ENCODE measurements at places on chromosomes 2 and 18. TPM values are rescaled to one million over a fixed set of nuclear protein-coding genes. Genes with fewer than 3 reads are reported as not detected.
A peak's percentile ranks its signal among the peaks of the same experiment; 100 is the strongest.

GRCh38 chr18:63238693-63239075 lies 80.9 kb downstream of the BCL2 start:
- no peak overlapping the region for H3K4me3 ChIP-seq
- H3K27ac ChIP-seq = peak overlapping the region; percentile 21
- H3K36me3 ChIP-seq = no peaks in the 10 kb centered on the region
- H3K4me1 ChIP-seq = peaks cover 7% of the 10 kb centered on the region
- H3K27me3 ChIP-seq = no peaks in the 10 kb centered on the region

GRCh38 chr2:97735161-97735561 lies 21.8 kb downstream of the ZAP70 start:
- no peak overlapping the region for H3K27ac ChIP-seq
- no peaks in the 10 kb centered on the region for H3K36me3 ChIP-seq
- no peak for DNase-seq

DNA sequence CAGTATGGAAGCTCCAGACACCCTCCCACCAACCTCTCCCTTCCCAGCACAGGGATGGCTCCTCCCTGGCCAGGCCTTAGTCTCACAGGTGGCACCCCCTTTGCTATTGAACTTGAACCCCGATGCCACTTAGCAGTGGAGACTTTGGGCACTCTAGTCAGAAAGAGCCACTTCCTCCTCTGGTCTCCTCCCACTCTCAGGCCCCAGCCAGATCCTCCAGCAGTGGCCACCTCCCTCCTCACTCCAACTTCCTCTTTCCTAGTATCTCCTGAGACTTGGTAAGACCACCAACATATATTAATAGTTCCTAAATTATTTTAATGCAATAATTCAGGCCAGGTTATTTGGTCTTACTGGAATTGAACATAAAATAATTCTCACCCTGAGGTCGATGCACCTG lies 437.2 kb upstream of the ID2 start:
- H3K36me3 ChIP-seq = no peaks in the 10 kb centered on the region
- no peak for DNase-seq
- H3K4me3 ChIP-seq = no peak overlapping the region
- no peak overlapping the region for H3K27ac ChIP-seq
- H3K4me1 ChIP-seq = no peaks in the 10 kb centered on the region

DNA sequence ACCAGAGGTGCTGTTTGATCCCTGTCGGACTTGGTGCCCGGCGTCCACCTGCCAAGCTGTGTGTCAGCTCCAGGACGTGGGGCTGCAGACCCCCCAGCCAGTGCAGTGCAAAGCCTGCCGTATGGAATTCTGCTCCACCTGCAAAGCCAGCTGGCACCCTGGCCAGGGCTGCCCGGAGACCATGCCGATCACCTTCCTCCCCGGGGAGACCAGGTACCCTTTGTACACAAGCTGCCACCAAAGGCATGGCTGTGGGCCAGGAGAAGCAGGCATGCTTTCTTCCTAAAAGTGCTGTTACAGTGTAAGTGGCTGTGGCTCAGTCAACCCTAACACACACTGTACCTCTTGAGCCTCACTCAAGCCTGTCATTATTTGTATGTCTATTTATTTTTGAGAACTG lies 103.3 kb downstream of the RNF144A start:
- DNase-seq = no peak
- no peaks in the 10 kb centered on the region for H3K27me3 ChIP-seq
- H3K36me3 ChIP-seq = no peaks in the 10 kb centered on the region
- no peak overlapping the region for H3K4me3 ChIP-seq
- no peaks in the 10 kb centered on the region for H3K4me1 ChIP-seq
- no peak overlapping the region for H3K27ac ChIP-seq

DNA sequence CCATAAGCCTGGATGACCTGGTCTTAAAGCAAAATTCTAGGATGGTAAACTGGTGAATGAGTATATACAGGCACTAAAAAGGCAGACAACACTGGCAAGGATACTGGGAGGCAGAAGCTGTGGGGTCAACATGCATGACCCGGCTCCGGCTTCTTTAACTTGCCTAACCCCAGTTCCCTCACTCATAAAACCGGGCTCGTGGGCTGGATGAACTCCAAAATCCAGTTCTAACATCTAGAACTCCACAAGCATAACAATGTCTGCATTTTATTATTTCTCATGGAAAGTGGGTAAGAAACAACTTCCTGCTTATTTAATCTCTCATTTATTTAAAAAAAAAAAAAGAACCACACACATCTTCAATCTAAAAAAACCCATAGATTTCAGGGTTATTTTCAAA lies 57.3 kb downstream of the FARSB start:
- H3K4me1 ChIP-seq = no peaks in the 10 kb centered on the region
- H3K27ac ChIP-seq = no peak overlapping the region
- H3K27me3 ChIP-seq = no peaks in the 10 kb centered on the region

DNA sequence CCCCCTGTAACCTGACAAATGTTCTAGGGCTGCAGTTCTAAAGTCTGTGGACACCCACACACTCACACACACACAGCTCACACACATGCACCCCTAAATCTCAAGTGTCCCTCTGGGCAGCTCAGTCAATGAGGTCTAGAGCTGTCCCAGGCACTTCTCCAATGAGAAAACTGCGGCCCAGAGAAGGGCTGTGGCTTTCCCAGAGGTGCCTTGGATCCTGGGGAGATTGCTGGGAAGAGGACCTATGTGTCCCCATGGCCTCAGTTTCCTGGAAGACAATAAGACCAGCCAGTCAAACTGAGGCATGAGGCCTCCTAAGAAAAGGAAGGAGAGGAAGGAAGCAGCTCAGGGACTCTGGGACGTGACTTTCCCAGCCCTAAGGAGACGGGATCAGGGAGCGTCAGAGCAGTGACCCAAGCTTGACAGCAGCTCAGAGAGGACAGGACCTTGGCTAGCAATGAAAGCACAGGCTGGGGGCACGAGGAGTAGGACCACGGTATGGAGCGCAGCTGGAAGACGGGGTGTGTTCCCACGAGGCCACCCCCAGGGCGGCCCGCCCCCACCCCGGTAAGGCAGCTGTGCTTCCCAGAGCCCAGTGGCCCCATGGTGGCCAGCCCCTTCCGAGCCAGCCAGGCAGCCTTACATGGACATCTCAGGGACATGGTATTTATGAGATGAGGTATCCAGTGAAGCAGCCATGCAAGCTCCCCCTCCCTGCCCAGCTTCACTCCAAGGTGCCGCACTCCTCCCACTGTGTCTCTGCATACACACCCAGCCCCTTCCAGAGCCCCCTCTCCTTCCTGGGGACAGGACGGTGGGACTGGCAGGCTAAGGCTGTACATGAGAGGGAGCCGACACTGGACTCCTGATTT lies 46.0 kb downstream of the TNS1 start:
- no peaks in the 10 kb centered on the region for H3K4me1 ChIP-seq
- no peak overlapping the region for H3K4me3 ChIP-seq
- no peaks in the 10 kb centered on the region for H3K36me3 ChIP-seq
- no peaks in the 10 kb centered on the region for H3K27me3 ChIP-seq
- no peak overlapping the region for H3K27ac ChIP-seq

- no peak overlapping the region for H3K27ac ChIP-seq
- DNase-seq = no peak
- no peaks in the 10 kb centered on the region for H3K4me1 ChIP-seq
Measured at GRCh38 chr18:24188120-24188519, 49.3 kb downstream of the CABYR start.

Gene CFAP221
- total RNA-seq = not detected

Gene PXDN
- total RNA-seq = 248 TPM

DNA sequence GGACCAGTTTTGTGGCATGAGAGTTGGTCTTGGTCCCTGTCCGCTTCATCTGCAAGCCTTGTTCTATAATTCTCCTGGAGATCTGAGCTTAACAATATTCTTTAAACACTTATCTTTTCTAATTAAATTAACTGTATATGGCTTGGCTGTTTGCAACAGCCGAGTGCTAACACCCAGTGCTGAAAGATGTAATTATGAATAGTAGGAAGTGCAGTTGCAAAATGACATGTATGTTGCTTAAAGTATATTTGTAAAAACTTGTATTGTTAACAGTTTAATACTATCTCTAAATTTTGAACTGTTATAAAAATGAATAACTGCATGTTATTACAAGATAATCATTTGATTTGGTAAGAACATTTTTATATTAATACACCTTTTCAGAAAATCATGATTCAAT lies 45.1 kb downstream of the CCDC102B start:
- no peak overlapping the region for H3K4me3 ChIP-seq
- no peaks in the 10 kb centered on the region for H3K36me3 ChIP-seq
- no peaks in the 10 kb centered on the region for H3K27me3 ChIP-seq
- H3K27ac ChIP-seq = no peak overlapping the region

- no peak overlapping the region for H3K27ac ChIP-seq
- H3K4me1 ChIP-seq = no peaks in the 10 kb centered on the region
- no peaks in the 10 kb centered on the region for H3K36me3 ChIP-seq
- H3K27me3 ChIP-seq = no peaks in the 10 kb centered on the region
Measured at GRCh38 chr2:28430377-28430765, 37.7 kb downstream of the FOSL2 start.

GRCh38 chr2:32159678-32160077 lies 6.0 kb upstream of the SLC30A6 start:
- no peaks in the 10 kb centered on the region for H3K36me3 ChIP-seq
- H3K27ac ChIP-seq = no peak overlapping the region
- no peak for DNase-seq
- H3K27me3 ChIP-seq = no peaks in the 10 kb centered on the region
- peaks cover 2% of the 10 kb centered on the region for H3K4me1 ChIP-seq

DNA sequence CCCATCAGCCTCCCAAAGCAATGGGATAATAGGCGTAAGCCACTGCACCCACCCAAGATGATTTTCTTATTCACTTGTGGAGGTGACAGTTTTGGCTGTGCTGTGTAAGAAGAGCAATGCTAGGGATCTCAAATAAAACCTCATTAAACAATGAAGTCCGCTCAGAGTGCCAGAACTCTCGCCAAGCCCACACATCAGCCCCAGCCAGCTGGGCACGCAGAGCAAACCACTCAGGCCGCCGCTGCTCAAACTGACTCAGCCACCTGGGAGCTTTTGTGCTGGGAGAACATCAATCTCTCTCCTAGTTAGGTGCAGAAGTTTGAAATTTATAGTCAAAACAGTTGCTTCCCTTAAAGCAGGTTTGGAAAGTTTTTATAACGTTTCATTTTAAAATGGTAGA lies 47.6 kb downstream of the RNF152 start:
- H3K36me3 ChIP-seq = no peaks in the 10 kb centered on the region
- no peak for DNase-seq
- H3K27ac ChIP-seq = no peak overlapping the region
- no peak overlapping the region for H3K4me3 ChIP-seq
- no peaks in the 10 kb centered on the region for H3K4me1 ChIP-seq

- peaks cover 6% of the 10 kb centered on the region for H3K4me1 ChIP-seq
- H3K36me3 ChIP-seq = no peaks in the 10 kb centered on the region
- no peak for DNase-seq
- H3K27ac ChIP-seq = no peak overlapping the region
Measured at GRCh38 chr2:62415019-62415431, 91.0 kb downstream of the TMEM17 start.

Gene MREG
- total RNA-seq = 3.1 TPM

- H3K36me3 ChIP-seq = no peaks in the 10 kb centered on the region
- no peak overlapping the region for H3K4me3 ChIP-seq
- H3K27ac ChIP-seq = no peak overlapping the region
- no peaks in the 10 kb centered on the region for H3K4me1 ChIP-seq
- H3K27me3 ChIP-seq = peaks cover 4% of the 10 kb centered on the region
Measured at GRCh38 chr2:39632876-39633275, 32.8 kb upstream of the TMEM178A start.

Gene TDRD15
- total RNA-seq = not detected

DNA sequence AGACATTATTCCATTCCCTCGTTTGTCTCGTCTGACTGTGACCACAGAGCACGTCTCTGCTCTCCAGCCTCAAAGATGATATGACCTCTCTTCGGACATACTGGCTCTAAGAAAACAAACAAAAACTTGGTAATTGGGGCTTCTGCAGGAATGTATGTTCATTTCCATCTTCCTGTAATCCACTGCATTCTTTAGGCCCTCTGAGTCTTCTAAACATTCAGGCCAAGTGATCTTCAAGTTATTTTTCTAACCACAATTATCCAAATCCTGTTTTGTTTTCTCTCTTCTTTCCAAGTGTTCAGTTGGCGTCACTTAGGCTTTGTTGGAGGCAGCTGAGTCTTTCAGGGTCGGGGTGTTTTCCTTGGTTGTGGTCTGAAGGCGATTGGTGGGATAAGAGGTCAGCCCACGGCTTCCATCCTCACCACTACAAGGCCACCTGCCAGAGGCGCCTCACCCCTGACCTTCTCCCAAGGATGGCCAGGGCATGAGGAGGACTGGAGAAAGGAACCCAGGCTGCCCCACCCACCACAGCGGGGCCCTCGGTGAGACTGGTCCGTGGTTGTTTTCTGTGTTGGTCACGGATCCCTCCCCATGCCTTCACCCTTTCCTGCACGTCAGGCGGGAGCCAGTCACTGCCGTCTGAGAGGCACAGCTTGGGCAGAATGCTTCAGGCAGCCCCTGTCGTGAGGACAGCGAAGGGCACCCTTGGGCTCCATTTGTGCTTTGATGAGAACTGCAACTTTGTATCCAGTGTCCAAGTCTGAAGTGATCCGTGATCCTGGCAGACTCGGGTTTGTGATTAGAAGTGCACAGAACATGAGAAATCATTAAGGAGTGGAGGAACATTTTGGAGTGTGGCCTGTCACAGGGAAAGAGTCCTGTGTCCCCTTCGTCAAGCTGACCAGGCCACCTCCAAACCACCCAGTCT lies 88.6 kb upstream of the FHL2 start:
- no peak overlapping the region for H3K27ac ChIP-seq
- no peaks in the 10 kb centered on the region for H3K4me1 ChIP-seq
- no peak overlapping the region for H3K4me3 ChIP-seq
- no peak for DNase-seq
- peaks cover 7% of the 10 kb centered on the region for H3K27me3 ChIP-seq

DNA sequence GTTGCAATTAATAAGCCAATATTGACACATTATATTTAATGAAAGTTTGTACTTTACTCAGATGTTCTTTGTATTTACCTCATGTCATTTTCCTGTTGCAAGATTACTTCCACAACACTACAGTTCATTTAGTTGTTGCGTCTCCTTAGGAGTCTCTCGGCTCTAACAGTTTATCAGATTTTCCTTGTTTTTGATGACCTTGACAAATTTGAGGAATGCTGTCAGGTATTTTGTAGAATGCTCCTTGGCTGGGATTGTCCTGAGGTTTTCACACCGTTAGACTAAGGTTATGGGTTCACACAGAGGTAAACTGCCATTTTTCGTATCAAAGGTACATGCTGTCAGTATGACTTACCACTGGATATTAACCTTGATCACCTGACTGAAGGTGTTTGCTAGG lies 416.6 kb upstream of the TNP1 start:
- H3K4me3 ChIP-seq = no peak overlapping the region
- H3K4me1 ChIP-seq = peaks cover 20% of the 10 kb centered on the region
- H3K36me3 ChIP-seq = no peaks in the 10 kb centered on the region
- H3K27ac ChIP-seq = no peak overlapping the region
- DNase-seq = no peak

GRCh38 chr2:143026411-143027054 lies 102.7 kb upstream of the ARHGAP15 start:
- no peaks in the 10 kb centered on the region for H3K36me3 ChIP-seq
- peak; percentile 7 for DNase-seq
- no peak overlapping the region for H3K27ac ChIP-seq
- H3K27me3 ChIP-seq = no peaks in the 10 kb centered on the region
- H3K4me3 ChIP-seq = no peak overlapping the region
- H3K4me1 ChIP-seq = peaks cover 2% of the 10 kb centered on the region

Gene SERPINB12
- not detected for total RNA-seq

- H3K27me3 ChIP-seq = peaks cover 6% of the 10 kb centered on the region
- no peak overlapping the region for H3K27ac ChIP-seq
- H3K36me3 ChIP-seq = no peaks in the 10 kb centered on the region
- H3K4me3 ChIP-seq = no peak overlapping the region
- H3K4me1 ChIP-seq = peaks cover 12% of the 10 kb centered on the region
Measured at GRCh38 chr18:22253676-22254075, 84.3 kb downstream of the GATA6 start.

Gene TNFRSF11A
- 11.1 TPM for total RNA-seq

- no peak overlapping the region for H3K27ac ChIP-seq
- H3K27me3 ChIP-seq = no peaks in the 10 kb centered on the region
- H3K4me3 ChIP-seq = no peak overlapping the region
- no peak for DNase-seq
Measured at GRCh38 chr2:239305222-239305575, 95.6 kb downstream of the HDAC4 start.

Measured in endothelial cell of umbilical vein (primary cell).